GM23338 (cell line): ENCODE measurements at places on chromosomes 2 and 18. TPM values are rescaled to one million over a fixed set of nuclear protein-coding genes. Genes with fewer than 3 reads are reported as not detected.

Gene NPHP1
- total RNA-seq, result 1.2 and 4.6 TPM in 2 replicates

Gene NEB
- 8.2 and 13.7 TPM in 2 replicates for total RNA-seq

DNA sequence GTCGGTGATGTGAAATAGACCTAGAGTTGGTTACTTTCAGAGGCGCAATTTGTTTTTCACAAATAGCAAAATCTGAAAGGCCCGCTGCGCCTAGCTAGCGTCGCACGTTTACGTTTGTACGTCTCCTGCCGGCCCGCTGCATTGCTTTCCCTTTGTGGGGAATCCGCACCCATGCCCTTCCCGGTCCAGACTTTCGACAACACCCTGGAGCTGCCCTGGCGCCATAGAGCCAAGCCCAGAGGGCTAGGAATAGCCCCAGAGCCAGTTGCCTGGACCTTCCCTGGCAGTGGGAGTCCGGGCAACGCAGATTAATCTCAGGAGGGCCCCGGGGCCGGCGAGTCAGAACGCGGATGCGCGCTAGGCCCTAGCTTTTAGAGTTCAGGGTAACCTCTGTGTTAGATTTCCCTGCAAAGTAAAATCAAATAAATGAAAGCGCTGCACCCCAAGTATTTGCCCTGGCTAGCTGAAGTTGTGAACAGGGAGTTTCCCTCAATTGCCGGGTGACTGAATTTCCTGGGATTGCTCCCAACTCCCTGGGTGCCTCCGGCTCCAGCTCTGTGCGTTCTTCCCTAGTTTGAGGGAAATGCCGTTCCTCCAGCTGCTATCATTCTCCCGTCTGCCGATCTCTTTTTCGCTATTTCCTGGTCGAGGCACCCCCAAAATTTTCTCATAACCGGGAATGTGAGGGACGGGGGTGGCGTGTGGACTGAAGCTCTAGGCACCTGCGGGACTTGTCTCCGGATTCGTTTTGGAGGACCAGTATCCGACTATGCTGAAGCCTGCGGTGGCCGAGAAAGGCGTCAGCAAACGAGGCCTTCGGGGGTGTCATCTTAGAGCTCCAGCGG lies 1.2 kb upstream of the EN1 start:
- peaks cover 77% of the 10 kb centered on the region for H3K4me1 ChIP-seq
- no peak overlapping the region for H3K27ac ChIP-seq
- H3K36me3 ChIP-seq, result no peaks in the 10 kb centered on the region; the same call in 1 of the 2 replicates
- peak overlapping the region; percentile 60 for H3K4me3 ChIP-seq
- H3K27me3 ChIP-seq, result peaks cover 100% of the 10 kb centered on the region

- no peaks in the 10 kb centered on the region for H3K36me3 ChIP-seq
- no peak overlapping the region for H3K27ac ChIP-seq
- no peak for DNase-seq
- no peaks in the 10 kb centered on the region for H3K27me3 ChIP-seq
- H3K4me1 ChIP-seq, result peaks cover 19% of the 10 kb centered on the region
- no peak overlapping the region for H3K4me3 ChIP-seq
Measured at GRCh38 chr18:76374330-76375281, 120.4 kb downstream of the ZNF516 start.

GRCh38 chr2:28339516-28340175 lies 53.0 kb upstream of the FOSL2 start:
- peaks cover 8% of the 10 kb centered on the region for H3K4me1 ChIP-seq
- no peak for DNase-seq
- no peak overlapping the region for H3K27ac ChIP-seq
- H3K27me3 ChIP-seq, result no peaks in the 10 kb centered on the region
- no peak overlapping the region for H3K4me3 ChIP-seq
- no peaks in the 10 kb centered on the region for H3K36me3 ChIP-seq

DNA sequence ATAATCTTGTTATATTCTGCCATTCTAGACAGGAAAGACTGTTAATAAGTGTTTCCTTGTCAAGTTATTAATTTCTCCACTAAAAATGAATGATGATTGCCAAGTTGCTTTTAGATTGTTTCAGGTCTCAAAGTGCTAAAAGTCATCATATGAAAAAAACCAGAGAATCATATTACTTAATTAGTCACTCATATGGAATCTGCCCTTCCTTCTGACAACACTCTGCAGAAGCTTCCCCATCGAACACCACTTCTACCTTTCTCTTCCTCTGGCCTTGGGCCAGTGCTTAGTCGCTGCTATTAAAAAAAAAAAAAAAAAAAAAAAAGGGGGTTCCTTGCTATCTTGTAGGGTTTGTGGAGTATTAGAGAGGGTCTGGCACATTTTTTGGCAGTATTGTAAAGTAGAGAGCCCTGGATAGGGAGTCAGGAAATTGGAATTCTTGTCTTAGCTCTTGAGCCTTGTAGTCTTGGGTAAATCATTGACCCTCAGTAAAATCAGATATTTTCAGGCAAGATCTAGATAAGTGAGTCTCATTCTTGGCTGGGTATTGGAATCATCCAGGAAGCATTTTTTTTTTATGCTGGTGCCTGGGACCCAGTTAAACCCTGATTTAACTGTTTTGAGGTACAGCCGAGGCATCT lies 141.7 kb upstream of the CCDC68 start:
- H3K27me3 ChIP-seq, result no peaks in the 10 kb centered on the region
- H3K4me3 ChIP-seq, result no peak overlapping the region
- DNase-seq, result no peak

GRCh38 chr2:236831698-236832097 lies 254.0 kb upstream of the COPS8 start:
- no peaks in the 10 kb centered on the region for H3K27me3 ChIP-seq
- peaks cover 19% of the 10 kb centered on the region for H3K4me1 ChIP-seq
- no peak for DNase-seq
- no peak overlapping the region for H3K4me3 ChIP-seq

GRCh38 chr2:122639711-122640110 lies 884.3 kb downstream of the TSN start:
- H3K4me1 ChIP-seq, result no peaks in the 10 kb centered on the region
- no peak for DNase-seq
- no peak overlapping the region for H3K4me3 ChIP-seq
- H3K27ac ChIP-seq, result no peak overlapping the region
- H3K27me3 ChIP-seq, result no peaks in the 10 kb centered on the region

Gene CFAP65
- total RNA-seq, result 0.23 and 0.38 TPM in 2 replicates

- no peak overlapping the region for H3K27ac ChIP-seq
- H3K4me1 ChIP-seq, result no peaks in the 10 kb centered on the region
- H3K4me3 ChIP-seq, result no peak overlapping the region
Measured at GRCh38 chr2:216047397-216047796, 34.0 kb upstream of the MREG start.

DNA sequence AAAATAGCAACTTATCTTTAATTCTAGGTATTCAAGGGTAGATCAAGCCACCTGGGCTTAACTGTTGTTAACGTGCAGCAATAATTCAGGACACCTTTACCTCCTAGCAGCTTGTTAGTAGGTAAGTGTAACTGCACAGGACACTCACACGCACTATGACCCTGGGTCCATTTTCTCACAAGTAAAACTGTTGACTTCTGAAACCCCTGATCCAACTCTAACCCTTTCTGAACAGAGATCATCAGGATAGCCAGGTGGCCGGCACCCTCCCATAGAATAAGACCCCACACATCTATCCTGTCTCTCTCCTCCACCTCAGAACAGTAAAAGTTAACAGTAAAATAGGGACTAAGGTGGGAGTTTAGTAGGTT lies 610 bp downstream of the SPC25 start:
- H3K27me3 ChIP-seq, result no peaks in the 10 kb centered on the region
- no peaks in the 10 kb centered on the region for H3K36me3 ChIP-seq
- H3K4me1 ChIP-seq, result peaks cover 6% of the 10 kb centered on the region; the same call in 1 of the 2 replicates
- DNase-seq, result no peak

DNA sequence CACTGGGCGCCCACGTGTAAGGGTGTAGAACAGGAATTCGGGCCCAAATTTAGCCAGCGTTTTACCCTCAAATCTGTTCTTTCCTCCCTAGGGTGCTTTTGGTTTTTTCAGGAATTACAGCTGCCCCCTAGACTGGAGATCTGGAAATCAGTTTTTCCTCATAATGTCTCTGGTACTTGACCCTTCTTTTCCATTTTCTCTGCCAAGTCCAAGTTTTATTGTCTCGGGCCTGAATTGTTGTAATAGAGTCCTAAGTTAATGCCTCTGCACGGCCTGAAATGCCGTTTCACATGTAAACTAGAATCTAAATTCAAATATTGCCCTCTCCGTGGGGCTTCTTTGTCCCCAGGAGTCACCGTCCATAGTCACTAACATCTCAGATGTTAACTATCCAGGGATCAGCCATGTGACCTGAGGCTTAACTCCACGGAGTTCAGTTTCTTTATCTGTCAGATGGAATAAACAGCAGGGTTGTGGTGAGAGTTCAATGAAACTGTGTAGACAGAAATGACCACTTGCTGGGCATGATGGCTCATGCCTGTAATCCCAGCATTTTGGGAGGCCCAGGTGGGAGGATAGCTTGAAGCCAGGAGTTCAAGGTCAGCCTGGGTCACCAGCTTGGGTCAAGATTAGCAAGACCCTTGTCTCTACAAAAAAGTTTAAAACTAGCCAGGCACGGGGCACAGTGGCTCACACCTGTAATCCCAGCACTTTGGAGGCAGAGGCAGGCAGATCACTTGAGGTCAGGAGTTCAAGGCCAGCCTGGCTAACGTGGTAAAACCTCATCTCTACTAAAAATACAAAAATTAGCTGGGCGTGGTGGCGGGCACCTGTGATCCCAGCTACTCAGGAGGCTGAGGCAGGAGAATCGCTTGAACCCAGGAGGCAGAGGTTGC lies 12.7 kb upstream of the CABLES1 start:
- no peak for DNase-seq
- no peak overlapping the region for H3K27ac ChIP-seq
- H3K36me3 ChIP-seq, result no peaks in the 10 kb centered on the region
- H3K4me3 ChIP-seq, result no peak overlapping the region
- H3K4me1 ChIP-seq, result no peaks in the 10 kb centered on the region

Gene RESP18
- total RNA-seq, result not detected in 2 replicates

Gene INHA
- 0.31 and 1.6 TPM in 2 replicates for total RNA-seq

- DNase-seq, result no peak
- H3K4me1 ChIP-seq, result no peaks in the 10 kb centered on the region
- no peaks in the 10 kb centered on the region for H3K36me3 ChIP-seq
- no peaks in the 10 kb centered on the region for H3K27me3 ChIP-seq
- H3K27ac ChIP-seq, result no peak overlapping the region
- H3K4me3 ChIP-seq, result no peak overlapping the region
Measured at GRCh38 chr2:205865905-205866441, 183.7 kb downstream of the NRP2 start.

DNA sequence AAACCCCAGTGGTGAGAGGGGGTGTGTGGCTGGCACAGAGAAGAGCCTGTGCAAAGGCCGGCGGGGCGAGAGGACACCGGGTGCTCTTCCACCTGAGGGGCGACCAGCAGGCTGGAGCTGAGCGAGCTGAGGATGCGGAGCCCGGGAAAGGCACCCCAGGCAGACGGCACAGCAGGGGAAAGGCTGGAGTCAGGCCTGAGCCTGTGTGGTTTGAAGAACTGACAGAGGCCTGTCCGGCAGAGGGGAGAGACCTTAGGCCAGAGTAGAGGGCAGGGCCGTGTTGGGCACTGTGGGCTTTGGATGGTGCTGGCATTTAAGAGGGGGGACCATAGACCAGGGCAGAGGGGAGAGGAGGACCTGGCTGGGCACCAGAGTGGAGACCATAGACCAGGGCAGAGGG lies 149.8 kb downstream of the RTP5 start:
- H3K4me3 ChIP-seq, result no peak overlapping the region
- DNase-seq, result no peak
- H3K4me1 ChIP-seq, result no peaks in the 10 kb centered on the region
- H3K36me3 ChIP-seq, result no peaks in the 10 kb centered on the region

DNA sequence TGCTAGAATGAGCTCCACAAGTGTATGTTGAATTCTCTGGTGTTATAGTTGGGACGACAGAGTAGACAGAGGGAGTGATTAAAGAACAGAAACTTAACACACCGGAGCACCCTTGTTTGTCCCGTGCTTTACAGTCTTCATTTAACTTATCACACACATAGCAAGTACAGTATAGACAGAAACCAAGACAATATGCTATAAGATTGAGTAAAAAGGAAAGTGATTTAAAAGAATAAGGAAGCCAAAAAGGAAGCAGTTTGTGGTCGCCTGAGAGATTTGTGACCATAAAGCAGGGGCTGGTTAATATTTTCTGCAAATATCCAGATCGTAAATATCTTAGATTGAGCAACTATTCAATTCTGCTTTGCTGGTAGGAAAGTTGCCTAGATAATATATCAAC lies 1128.4 kb downstream of the TSN start:
- H3K27ac ChIP-seq, result no peak overlapping the region
- H3K36me3 ChIP-seq, result no peaks in the 10 kb centered on the region
- no peak for DNase-seq
- no peak overlapping the region for H3K4me3 ChIP-seq
- no peaks in the 10 kb centered on the region for H3K27me3 ChIP-seq
- H3K4me1 ChIP-seq, result no peaks in the 10 kb centered on the region

Gene HOXD10
- not detected in 2 replicates for total RNA-seq

DNA sequence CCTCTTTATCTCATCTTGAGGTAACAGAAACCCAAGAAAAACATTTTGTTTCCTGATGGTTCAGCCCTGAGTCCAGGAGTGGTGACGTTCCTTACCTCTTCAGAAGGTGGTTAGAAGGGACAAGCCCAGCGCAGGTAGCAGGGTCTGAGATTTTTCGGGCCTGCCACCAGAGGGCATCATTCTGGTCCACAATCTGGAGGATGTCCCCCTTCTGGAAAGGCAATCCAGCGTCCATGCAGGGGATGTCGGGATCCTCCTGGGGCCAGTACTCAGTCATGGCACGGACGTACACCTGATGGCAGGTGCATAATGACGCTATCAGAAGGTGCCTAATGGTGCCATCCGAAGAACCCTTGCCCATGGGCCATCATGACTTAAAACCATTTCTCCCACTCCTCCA lies 17.7 kb downstream of the MPP4 start:
- no peaks in the 10 kb centered on the region for H3K27me3 ChIP-seq
- no peak overlapping the region for H3K4me3 ChIP-seq
- no peak overlapping the region for H3K27ac ChIP-seq
- no peaks in the 10 kb centered on the region for H3K36me3 ChIP-seq
- DNase-seq, result peak; percentile 85
- H3K4me1 ChIP-seq, result no peaks in the 10 kb centered on the region
